MG63 (cell line): ENCODE measurements at places on chromosomes 5 and 9.

- peak; percentile 92 for DNase-seq
These were observed 82.7 kb downstream of the C9orf152 start for GRCh38 chr9:110125207-110125751.

DNA sequence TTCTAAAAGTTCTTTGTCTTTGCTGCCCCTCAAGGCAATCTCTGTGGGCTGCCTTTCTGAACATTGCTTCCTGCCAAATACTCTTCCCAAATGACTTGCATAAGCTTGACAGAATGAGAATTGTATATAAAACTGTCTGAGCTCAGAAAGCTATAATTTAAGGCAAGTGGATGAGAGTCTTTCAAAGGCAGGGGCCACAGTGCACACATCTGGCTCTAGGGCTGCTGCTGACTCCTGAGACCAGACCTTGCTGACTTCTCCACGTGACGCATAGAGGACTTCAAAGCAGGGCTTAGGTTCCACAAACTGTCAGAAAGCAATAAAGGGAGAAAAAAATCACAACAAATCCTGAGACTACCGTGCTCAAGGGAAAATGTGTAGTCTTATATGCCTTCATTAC lies 79.4 kb upstream of the DIRAS2 start:
- no peak for DNase-seq

DNA sequence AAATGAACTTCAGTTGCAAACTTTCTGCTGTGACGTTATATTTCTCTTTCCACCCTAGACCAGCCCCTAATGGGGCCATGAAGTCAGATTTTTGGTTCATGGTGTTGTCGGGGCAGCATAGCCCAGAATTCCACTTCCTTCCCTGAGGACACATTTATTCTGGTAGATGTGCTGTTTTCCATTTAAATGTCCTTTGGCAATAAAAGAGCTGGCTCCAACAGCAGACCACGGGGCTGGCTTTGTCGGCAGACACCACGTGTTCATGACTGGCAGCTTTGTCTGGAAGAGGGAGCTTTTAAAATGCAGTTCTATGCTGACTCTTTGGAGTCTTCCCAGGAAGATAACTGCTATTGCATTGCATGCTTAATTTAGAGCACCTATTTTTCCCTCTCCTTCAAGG lies 17.6 kb upstream of the LCP2 start:
- DNase-seq: peak; percentile 24

GRCh38 chr5:151741678-151742423 lies 16.6 kb downstream of the ATOX1 start:
- DNase-seq: peak; percentile 75
